CD8-positive, alpha-beta T cell (primary cell): ENCODE measurements at places on chromosomes 6 and 20.

DNA sequence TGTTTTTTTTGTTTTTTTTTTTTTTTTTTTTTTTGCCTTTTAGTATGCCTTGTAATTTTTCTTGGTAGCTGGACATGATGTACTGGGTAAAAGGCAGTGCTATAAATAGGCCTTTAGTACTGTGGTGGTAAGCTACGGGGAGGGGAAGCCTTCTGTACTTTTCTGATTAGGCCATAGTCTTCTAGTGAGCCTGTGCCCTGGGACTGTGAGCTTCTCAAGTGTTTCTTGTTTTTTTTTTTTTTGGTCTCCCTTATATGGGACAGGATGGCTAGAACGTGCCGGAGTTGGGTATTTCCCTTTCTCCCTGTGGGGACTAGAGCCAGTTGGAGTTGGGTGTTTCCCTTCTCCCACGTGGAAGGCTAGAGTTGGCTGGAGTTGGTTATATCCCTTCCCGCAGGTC lies 59.4 kb upstream of the PRELID3B start:
- no peak for DNase-seq

- no peak for DNase-seq
Observed at GRCh38 chr20:721876-722275, 46.3 kb upstream of the SCRT2 start.

DNA sequence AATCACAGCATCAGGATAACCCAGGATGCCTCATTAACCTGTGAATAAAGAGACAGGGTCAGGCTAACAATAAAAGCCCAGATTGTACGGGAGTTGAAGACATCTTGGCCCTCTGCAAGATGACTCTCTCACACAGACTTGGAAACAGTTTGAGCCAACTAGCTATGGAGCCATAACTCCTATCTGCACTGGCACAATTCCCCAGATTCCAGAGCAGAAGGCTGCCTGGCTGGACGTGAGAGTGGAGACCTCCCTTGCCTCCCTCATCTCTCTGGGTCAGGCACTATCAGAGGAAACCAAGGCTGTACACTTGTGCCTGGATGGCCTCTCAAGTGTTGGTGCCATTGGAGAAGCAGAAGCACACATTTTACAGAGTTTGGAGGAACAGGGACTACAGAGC lies 312.6 kb downstream of the THBS2 start:
- no peak for DNase-seq

DNA sequence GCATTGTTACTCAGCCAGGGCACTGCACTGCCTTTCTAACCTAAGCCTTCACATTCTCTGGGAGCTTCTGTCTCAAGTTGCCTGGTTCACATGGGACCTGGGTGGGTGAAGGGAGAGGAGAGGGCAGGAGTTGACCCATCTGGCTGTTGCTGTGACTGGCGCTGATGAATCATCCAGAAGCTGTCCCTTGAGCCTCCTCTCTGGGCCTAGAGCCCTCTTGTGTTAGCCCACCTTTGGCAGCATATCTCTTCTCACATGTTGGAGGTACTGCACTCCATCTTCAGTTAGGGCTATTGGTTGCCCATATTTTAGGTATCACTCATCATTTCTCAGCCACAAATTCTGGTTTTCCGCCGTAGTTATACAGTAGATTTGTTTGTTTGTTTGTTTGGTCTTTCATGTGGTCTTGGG lies 19.8 kb downstream of the XRN2 start:
- no peak for DNase-seq

- DNase-seq = no peak
Observed at GRCh38 chr6:85462673-85463072, 12.8 kb downstream of the NT5E start.

DNA sequence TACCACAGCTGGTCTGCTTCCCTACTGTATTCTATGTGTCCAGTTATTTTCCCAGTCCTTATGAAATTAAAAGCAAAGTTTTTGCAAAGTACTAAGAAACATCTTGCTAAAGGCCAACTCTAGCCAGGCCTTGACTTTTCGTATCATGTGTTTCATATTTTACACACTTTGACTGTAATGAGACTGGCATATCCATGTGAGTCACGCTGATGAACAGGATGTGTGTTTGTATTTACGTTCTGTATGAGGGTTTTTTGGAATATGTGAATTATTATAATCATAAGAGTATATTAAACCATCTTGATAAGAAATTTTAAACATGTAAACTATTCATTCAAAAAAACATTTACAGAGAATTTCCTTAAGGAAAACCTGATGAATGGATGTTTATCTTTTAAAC lies 59.7 kb downstream of the EYA4 start:
- no peak for DNase-seq

- DNase-seq = peak; percentile 43
Observed at GRCh38 chr6:16741112-16742016, 19.9 kb downstream of the ATXN1 start.
